CD4-positive, alpha-beta T cell treated with Interleukin-12 subunit alpha and Interleukin-12 subunit beta, for 1 hour (primary cell): ENCODE measurements at places on chromosomes 11 and 22.

GRCh38 chr11:123392844-123393243 is 37.2 kb upstream of the GRAMD1B start:
- no peak for DNase-seq

GRCh38 chr22:26431261-26431995 is 2.4 kb downstream of the ASPHD2 start:
- no peak for DNase-seq

GRCh38 chr11:36456156-36456555 is 53.9 kb downstream of the TRAF6 start:
- DNase-seq: no peak

GRCh38 chr11:6269994-6270393 is 10.4 kb downstream of the CCKBR start:
- DNase-seq: no peak

DNA sequence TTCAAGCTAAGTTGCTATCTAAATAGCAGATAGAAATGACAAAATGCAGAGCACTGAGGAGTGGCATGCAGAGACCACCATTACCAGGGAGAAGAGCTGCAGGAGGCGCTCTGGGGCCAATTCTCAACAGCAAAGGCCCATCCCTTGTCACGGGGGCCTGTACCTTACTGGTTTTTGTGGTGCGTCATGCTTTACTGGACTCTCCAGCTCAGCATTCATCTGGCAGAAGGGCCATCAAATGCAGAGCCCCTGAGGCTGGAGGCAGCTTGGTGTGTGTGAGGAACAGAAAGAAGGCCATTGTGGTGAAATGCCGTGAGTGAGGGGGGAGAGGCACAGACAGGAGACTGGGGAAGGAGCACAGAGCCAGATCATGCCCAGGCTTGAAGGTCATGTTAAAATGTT is 56.5 kb upstream of the NAV2 start:
- no peak for DNase-seq

GRCh38 chr11:774873-775592 is 2.3 kb downstream of the GATD1 start:
- no peak for DNase-seq

- no peak for DNase-seq
Measured at GRCh38 chr11:69092263-69092662, 43.5 kb downstream of the TPCN2 start.

- no peak for DNase-seq
Measured at GRCh38 chr11:103170865-103171264, 61.6 kb downstream of the DYNC2H1 start.

DNA sequence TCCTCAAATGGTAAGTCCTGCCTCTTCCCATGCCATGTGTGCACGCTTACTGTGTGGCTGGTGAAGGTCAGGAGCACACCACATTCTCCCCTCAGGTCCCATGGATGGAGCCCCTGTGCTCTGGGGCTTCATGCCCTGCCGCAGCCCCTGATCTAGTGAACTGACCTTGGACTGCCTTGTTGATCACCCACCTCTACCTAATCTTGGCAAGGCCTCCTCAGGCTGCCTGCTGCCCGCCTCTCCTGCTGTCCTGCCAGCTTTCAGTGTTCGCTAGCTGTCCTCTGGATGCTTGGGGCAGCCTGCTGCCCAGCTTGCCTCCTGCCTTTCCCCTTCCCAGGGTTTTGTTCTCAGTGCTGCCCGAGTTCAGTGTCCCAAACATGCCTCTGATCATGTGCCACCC is 38.1 kb downstream of the CABIN1 start:
- no peak for DNase-seq

DNA sequence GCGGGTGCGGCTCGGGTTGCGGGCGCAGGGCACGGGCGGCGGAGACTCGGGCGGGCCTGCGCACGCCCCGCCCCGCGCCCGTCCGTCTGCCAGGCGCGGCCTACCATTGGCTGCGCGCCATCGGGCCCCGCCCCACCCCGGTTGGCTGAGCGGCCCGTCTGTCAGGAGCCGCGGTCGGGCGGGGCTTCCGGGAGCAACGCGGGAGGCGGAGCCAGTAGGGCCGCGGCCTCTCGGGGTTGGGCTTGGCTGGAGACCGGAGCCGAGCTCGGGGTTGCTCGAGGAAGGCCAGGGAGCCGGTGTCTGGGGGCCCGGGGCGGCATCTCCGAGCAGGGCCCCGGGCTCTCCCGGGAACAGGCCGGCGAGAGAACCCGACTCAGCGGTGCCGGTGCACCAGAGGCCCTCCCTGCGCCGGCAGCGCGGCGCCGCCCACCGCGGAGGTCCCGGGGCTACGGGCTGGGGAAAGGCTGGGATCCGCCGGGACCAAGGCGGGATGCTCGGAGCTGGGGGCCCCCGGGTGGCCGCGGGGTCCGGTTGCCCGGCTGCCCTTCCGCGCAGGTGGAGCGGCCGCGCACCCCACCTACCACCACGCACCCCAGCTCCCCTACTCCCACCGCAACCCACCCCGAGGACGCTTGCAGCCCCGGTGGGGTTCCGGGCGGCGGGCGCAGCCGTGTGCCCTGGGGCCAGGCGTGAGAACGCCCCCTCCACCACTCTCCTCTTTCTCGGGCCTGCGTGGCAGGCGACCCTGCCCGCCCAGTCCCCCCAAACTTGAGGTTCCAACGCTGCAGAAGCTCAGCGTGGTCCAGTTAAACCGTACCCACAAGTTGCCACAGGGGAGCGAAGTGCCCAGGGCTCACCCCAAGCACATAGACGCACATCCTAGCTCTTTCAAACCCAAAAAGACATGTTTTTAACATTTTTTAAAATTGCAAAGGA is at the start of gene HRAS:
Gene HRAS, minus strand, starts transcription at position 58 of the 936 bp plus-strand sequence.
- DNase-seq: peak; percentile 97

GRCh38 chr11:113623114-113623513 is 83.0 kb downstream of the TMPRSS5 start:
- no peak for DNase-seq

DNA sequence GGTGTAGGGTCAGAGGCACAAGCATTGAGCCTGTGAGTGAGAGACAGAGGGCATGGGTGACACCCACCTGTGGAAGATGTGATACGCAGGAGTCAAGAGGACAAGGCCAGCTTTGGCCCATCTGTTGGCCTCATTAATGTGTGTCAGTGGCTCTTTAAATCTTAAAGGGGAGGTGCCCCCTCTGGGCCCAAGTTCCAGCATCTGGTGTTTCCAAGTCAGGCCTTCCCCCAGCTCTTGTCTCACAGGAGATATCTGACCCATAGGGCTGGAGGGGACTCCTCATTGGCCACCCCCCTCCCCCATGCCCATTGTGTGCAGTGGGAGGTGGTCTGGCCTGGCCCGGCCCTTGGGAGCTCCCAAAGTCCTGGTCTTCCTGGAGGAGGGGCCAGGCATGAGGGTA is 8.9 kb downstream of the KCNK7 start:
- no peak for DNase-seq

GRCh38 chr22:20031732-20032406 is 11.0 kb downstream of the TANGO2 start:
- DNase-seq: peak; percentile 65

- no peak for DNase-seq
Measured at GRCh38 chr11:31657091-31657490, 147.5 kb downstream of the ELP4 start.

GRCh38 chr11:78935398-78936068 is 360.9 kb upstream of the NARS2 start:
- no peak for DNase-seq

DNA sequence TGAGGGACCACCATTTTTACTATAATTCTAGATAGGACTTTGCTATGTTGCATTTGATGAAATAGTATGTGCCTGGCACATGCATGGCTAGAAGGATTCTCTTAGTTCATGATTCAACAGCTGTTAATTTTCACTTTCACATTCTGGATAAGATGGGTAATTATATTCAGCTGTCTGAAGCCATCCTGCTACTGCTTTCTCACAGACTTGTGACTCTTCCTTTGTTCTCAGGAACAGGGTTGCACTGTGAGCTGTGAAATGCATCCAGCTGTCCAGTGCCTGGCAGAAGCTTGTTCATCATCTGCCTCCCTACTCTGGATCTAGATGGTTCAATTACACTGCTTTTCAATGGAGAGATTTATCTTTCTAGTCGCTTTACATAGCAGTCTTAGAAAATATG is 610.1 kb upstream of the ANO5 start:
- no peak for DNase-seq

GRCh38 chr11:97717922-97718321 is 1302.8 kb upstream of the CNTN5 start:
- DNase-seq: no peak

GRCh38 chr11:46977038-46977813 is 40.7 kb downstream of the CSTPP1 start:
- DNase-seq: no peak

DNA sequence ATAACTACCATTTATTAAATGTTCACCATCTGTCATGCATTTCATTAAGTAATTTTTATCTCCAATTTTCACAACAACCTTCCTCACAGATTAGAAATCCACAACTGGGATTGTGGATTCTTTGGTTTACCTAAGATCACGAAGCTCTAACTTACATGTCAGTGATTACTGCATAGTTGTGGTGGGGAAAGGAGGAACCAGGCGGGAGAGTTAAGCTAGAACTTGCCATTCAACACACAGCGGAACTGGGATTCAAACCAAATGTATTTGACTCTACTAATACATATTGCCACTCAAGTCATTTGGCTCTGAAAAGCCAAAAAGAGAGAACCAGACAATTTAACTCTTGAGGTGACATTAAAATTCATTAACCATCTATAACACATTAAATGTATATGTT is 10.4 kb upstream of the LAYN start:
- no peak for DNase-seq

DNA sequence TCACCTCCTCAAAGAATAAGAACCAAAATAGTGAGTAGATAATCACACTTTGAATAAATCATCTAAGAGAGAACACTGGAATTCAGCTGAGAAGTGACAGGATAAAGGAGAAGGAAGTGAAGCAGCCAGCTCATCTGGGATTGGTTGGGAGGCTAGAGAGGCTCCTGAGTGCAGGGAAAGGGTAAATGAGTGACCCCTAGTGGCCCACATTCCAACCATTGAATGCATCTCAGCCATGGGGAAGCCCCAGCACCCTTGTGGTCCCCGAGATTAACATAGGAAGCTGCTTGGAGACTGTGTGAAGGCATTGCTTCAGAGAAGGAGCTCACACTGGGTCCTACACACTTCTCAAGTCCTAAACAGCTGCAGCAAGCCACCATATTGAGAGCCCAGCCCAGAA is 82.3 kb downstream of the JRKL start:
- no peak for DNase-seq

DNA sequence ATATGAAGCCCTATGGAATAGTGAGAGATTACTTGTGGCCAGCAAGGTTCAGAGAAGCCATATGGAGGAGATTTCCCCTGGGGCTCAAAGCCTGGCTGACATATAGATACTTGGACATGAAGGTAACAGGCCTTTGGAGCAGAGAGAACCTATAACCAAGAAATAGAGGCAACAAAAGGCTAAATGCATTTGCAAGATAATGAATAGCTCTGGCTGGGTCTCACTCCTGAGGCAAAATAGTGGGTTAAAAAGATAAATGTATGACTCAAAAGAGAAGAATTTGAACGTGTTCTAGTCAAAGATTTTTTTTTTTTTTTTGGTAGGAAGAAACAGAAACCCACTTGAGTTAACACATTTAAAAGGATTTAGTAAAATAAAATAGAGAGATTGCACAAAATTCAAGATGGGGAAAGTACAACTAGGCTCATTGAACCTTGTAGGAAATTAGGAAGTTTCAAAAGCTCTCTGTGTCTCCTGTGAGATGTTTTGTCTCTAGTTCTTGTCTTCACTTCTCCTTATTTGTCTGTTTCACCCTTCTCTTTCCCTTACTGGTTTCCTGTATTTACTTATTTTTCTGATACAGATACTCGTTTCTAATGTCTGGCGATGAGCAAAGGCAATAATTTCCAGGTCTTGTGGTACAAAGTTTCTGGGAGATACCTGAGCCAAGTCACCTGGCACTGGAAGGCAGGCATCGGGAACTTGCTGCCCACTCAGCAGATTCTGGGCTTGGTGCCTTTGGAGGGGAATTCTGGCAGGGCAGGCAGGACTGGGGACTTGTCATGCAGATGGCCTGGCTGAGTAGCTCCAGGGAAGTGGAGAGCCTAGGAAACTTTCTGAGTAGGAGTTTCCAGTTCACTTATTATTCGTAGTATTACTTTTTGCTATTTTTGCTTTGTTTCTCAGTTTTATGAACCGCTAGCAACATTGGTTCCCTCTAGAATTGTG is 49.2 kb upstream of the SESN3 start:
- no peak for DNase-seq

- peak; percentile 33 for DNase-seq
Measured at GRCh38 chr11:86800076-86800959, at the start of gene PRSS23. Gene PRSS23, plus strand, starts transcription at chr11:86800542. Its CDS starts 7,102 bp downstream, at chr11:86807644.

DNA sequence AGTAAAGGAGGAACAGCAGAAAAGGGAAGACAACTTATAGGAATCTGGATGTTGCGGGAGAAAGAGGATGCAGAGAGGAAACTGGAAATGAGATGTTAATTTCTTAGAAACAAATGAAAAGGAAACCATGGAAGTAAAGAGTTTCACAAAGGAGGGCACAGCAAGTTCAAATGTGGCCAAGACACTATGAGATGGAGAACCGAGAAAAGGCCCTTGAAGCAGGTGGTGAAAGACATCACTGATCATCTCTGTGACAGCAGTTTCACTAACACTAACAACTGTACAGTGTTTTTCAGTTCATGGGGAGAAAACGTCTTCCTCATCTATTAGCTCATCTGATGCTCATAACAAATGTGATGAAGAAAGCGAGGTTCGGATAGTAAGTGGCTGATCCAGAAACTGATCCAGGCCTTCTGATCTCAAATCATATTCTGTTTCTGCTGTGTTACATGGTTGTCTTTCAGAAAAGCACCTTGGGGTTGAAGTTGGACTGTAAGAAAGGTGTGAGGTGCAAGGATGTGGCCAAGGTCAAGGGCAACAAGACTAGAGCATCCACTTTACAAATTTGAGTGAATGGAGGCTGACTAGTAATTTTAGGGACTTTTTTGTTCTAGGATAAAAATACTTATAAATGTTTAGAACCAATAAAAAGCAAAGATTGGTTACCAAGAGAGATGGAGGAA is 492.1 kb upstream of the CADM1 start:
- DNase-seq: no peak

DNA sequence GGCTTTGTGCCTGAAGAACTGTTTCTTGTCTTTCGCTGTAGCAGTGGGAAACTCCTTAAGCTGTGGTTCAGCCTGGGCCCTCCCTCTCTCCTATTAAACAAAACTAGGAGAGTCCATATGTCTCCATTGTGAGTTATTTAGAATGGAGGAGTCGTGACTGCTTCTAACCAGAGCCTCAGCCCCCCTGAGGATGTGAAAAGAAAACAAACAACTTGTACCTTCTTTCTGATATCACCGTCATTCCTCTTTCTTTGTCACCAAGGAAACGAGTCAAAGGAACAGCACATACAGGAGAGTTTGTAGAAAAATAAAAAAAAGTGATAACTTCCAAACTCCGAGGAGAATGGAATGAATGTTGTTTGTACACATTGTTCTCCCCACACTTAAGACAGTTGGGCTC is 11.6 kb upstream of the EXT2 start:
- DNase-seq: no peak
